Fibroblast of the conjunctiva (primary cell): ENCODE measurements at places on chromosomes 1 and 21.
A peak's percentile ranks its signal among the peaks of the same experiment; 100 is the strongest.

GRCh38 chr21:38599381-38599975, 101.2 kb upstream of the ERG start:
- no peak for DNase-seq

- DNase-seq: no peak
Measured at GRCh38 chr1:30194741-30195423, 528.5 kb downstream of the MATN1 start.

DNA sequence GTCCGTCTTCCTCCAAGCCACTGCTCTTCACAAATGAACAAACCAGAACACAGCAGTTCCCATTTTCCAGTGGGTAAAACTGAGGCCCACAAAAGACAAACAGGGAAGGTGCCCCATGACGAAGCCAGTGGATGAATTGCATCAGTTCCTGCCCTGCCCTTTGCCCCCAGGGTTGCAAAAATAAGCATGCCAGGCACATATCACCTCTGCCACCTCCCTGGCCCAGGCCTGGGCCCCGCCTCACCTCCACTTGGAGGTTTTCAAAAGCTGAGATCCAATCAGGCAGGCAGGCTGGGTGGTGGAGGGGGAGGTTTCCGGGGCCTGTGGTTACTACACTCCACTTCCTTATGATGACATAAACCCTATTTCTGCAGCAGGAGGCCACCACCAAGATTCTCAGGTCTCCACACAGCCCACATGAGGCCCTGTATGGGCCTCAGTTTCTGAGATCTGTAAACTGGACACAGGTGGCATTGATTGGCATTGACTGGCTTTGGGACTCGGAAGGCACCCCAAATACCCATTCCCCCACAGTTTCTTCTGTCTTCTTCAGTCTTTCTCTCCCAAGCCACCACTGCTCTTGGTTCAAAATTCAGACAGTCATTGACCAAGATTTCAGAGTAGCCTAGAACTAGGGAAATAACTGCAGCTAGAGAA, 4.1 kb downstream of the KIF21B start:
- no peak for DNase-seq

DNA sequence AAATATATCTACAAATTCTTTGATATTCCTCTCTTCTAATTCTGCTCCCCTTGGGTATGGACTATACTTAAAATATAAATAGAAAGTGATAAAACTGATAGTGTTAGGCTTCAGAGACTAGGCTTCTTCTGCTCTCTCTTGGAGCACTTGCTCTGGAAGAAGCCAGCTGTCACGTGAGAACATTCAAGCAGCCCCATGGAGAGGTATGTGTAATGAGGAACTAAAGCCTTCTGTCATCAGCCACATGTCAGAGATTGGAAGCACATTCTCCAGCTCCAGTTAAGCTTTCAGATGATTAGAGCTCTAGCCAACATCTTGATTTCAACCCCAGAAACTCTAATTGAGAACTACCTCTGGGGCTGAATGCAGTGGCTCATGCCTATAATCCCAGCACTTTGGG, 34.3 kb downstream of the XKR8 start:
- no peak for DNase-seq

- DNase-seq: no peak
Measured at GRCh38 chr1:3735688-3736087, 16.6 kb upstream of the CCDC27 start.

DNA sequence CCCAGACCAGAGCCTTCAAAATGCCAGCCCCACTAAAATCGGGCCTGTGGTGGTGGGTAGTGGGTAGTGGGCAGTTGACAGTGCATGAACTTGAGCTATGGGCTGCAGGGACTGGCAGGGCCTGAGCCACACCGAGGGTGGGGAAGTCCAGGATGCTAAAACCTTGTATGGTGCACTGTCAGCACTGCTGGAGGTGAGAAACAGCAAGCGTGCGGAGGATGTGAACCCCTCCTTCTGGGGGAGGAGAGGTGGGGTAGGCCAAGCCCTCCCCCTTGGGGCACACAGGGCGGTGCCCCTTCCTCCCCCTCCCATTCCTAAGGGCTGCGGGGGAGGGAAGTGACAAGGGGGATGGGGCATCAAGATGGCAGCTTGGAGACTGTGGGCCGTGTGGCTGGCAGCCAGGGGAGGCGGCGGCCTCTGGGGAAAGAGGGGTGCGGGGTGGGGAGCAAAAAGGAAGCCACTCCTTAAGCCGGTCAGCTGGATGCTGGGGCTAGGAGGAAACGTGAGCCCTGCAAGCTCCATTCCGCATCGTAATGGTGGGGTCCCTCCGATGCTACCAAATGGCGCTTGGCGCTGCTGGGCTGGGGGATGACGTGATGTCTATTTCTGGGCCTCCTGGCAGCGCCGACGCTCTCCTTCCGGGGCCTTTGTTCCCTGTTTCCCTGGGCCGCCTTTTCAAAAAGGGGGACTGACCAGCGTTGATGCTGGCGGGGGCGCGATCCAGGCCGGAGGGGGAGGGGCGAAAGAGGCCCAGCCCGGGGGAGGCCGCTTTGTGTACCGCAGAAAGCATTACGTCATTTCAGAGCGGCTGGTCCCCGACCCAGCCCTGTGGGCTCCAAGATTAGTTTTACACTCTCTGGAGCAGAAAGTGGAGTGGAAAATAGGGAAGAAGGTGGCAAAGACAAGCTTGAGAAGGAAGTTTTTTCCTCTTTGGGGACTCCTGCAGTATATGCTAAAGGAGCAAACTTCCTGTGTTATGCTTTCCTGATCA, 809 bp downstream of the SYT11 start:
- DNase-seq: peak; percentile 77

GRCh38 chr1:28243685-28244311, 7.9 kb downstream of the ATP5IF1 start:
- DNase-seq: no peak

GRCh38 chr1:218836264-218836663, 337.4 kb upstream of the LYPLAL1 start:
- no peak for DNase-seq

DNA sequence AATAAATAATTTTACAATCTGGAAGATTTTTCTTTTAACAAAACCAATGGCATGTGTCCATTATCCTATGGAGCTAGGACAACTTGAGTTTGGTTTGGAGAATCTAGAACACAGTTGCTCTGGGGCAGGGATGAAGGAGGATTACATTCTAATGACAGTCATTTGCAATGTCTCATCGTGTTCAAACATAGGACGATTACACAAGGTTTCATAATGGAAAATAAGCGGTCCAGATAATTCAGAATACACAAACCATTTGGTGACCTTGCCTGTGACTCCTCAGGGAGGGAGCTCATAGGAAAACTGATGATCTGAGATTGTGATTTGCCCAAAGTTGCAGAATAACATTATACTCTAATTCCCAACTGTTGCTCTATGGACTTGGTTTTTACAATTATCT, 27.6 kb upstream of the RGL1 start:
- DNase-seq: no peak

DNA sequence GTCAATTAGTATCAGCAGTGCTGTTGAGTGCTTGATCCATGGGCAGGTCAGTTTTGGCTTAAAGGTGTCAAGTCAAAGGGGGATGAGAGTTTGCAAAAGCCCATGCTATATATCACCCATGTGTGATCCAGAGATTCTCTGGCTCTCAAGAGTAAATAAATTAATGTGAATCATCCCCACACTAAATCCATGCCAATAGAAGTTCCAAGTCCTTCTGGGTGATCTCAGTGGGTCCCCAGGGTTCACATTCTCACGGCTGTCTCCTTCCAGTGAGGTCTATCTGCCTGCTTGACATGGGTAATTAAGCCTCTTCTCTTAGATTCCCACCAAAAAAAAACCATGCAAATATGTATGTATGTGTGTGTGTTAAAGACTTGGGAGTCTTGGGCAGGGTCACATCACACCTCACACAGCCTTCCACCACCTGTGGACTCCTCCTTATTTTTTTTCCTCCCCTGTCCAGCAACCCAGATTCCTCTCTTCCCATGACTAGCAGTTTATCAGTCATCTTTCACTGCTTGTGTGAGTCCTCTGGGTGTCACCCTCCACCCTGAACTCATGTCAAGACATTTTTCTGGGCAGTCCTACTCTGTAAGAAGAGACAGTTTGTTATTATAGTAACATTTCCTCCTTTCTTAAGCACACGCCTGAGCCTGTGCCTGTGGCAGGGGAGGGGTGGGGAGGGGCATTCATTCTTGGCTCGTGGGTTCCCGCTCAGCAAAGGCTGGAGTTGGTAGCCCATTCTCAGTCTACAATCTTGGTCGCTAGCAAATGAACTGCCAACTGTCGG, 14.3 kb upstream of the S100A11 start:
- no peak for DNase-seq

DNA sequence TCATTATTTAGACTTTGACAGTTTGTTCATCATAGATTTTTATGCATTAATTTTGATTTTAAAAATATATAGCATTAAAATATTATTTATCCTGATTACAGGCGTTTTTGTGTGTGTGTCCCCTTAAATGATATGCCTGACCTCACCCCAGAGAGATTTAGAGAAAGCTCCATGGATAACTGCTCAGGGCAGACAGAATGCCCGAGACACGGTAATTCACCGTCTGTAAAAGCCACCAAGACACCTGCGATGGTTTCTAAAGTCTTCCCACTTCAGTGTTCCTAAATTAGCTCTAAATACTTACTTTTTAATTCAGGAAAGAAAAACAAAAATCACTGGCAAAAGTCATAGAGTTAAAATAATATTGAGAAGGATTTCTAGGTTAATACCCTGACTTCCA, 350.6 kb upstream of the RUNX1 start:
- no peak for DNase-seq

DNA sequence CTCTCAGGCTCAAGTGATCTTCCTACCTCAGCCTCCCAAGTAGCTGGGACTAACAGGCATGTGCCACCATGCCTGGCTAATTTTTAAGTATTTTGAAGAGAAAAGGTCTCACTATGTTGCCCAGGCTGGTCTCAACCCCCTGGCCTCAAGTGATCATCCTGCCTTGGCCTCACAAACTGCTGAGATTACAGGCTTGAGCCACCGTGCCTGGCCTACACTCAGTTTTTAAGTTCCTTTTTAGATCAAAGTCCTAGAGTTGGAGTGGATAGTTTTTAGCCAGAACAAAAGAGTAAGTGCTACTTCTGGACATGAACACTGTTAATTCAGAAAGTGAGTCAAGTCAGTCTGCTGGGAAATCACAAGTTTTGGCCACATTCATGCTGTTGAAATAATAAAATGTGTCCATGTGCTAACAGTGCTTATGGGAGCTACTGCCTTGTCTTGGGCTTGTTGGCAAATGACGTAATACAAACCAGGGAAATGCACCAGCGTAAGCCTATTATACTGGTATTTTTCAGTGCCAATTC, 84.2 kb downstream of the NDUFS5 start:
- DNase-seq: peak; percentile 70

GRCh38 chr1:12620488-12620865, 2.5 kb upstream of the DHRS3 start:
- no peak for DNase-seq

DNA sequence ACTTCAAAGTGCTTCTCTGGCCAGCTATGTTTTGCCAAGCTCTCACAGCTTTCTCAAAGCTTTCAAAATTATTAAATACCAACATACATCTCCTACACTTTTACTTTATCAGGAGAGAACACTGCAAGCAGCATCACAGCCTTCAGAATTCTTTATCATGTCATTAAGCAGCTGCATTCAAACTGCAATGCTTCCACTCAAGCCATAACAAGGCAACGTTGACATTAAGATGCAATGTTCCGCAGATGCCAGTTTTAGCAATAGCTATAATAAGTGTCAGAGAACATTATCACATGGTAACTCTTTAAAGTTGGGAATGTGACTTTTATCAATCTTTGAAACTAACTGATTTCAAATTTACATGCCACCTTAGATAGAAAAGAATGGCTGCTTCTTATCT, 91.9 kb downstream of the LRRC53 start:
- DNase-seq: no peak

DNA sequence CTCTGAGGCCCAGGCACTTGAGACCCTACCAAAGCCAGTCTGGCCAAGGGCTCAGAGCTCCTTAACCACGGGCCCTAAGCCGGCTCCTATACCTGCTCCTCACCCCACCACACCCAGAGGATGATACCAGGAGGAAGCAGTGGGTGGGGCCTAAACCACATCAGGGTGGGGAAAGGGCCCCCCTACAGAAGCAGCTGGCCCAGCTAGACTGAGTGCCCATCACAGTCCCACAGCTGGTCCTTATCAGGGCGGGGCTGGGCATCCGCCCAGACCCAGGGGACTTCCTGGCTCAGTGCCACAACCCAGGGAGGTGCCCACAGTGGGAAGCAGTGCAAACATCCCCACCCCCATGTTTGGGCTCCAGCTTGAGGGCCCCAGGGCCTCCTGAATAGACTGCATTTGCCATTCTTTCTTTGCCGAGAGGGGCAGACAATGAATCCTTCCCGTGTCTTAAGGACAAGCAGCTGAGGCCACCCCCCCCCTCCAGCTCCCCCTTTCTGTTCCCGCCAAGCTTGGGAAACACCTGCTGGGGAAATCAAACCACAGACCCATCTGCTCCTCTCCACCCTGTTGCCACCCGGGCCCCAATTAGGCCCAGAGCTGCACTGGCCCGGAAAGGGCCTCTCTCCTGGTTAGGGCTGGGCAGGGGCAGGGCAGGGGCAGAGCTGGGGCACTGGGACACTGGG, 6.2 kb downstream of the E2F2 start:
- no peak for DNase-seq

DNA sequence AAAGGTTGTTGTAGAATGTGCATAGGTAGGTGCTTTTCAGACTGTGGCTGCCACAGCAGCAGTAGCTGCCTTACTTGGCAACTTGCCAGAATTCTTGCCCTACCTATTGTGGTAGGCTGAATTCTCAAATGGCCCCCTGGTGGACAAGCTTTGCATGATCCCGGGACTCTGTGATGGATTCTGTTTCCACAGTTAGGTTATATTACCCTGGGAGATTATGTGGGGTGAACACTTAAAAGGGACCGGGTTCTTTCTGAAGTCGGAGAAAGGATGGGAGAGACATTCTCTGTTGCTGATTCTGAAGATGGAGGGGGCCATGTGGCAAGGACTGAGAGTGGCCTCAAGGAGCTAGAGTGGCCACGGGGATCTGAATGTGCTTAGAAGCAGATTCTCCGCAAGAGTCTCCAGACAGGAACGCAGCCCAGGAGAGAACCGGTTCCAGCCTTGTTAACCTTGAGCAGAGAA, 32.1 kb upstream of the KCNE1 start:
- DNase-seq: peak; percentile 63

DNA sequence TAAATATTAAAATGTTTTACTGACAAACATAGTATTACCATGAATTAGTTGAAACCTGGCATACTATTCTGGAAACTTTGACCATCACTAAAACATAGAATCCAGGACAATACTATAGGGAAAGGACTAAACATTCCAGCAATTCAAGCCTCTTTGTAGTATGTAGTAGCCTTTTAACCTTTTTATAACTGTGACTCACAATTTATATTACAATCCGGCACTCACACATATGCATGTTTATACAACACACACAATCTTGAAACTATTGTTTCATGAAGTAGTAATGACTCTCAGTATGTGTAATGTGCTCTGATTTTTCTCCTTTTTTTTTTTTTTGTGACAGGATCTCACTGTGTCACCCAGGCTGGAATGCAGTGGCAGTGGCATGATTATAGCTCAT, 64.3 kb downstream of the ANKRD13C start:
- no peak for DNase-seq
